GM06990 (cell line): ENCODE measurements at places on chromosomes 12 and 14.

GRCh38 chr12:52190860-52191729, 719 bp downstream of the KRT80 start:
- DNase-seq, result no peak

DNA sequence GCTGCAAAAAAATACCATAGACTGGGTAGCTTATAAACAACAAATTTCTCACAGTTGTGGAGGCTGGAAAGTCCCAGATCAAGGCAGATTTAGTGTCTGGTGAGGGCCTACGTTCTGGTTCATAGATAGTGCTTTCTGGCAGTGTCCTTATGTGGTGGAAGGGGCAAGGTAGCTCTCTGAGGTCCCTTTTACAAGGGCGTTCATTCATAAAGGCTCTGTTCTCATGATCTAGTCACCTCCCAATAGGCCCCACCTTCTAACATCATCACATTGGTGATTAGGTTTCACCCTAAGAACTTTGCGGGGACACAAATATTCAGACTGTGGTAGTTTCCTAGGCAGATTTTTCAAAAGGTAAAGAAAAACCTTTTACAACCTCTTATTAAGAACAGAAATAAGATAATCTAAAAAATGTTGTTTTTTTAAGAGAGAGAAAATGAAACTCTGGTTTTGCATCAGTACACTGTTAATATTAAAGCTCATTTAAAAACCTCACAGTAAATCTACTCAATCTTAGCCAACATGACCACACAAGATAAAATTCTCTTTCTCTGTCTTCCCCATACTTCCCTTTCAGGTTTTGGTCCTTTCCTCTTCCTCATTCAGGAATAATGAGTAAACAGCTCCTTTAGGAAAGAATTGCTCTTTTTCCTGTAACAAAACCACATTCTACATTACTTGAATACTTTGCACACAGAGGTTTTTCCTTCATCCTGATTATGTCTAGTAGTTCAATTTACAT, 117.5 kb downstream of the UNC79 start:
- no peak for DNase-seq

- DNase-seq, result no peak
Measured at GRCh38 chr12:42744539-42745182, 155.1 kb upstream of the PRICKLE1 start.

GRCh38 chr12:116863275-116863767, 17.9 kb downstream of the HRK start:
- DNase-seq, result no peak
